Panc1 (cell line): ENCODE measurements at places on chromosomes 6 and 20. TPM values are rescaled to one million over a fixed set of nuclear protein-coding genes. Genes with fewer than 3 reads are reported as not detected.

The SLC17A3 gene
- total RNA-seq: not detected

The CNR1 gene
- 0.13 TPM for total RNA-seq

The FABP7 gene
- total RNA-seq: not detected

The TBX18 gene
- 10.1 TPM for total RNA-seq

The OR2J2 gene
- total RNA-seq: not detected

The SYNDIG1 gene
- not detected for total RNA-seq

The PRSS35 gene
- total RNA-seq: 0.10 TPM

The TAF4 gene
- 21.0 TPM for total RNA-seq

The PRL gene
- total RNA-seq: not detected

The GSTA3 gene
- total RNA-seq: not detected

The GRM1 gene
- total RNA-seq: not detected

The GGTLC1 gene
- total RNA-seq: 0.18 TPM
